ENCODE measurements at places on chromosomes 7 and 10. TPM values are rescaled to one million over a fixed set of nuclear protein-coding genes. Genes with fewer than 3 reads are reported as not detected.

SFRP4 gene
- total RNA-seq, result not detected

CALHM1 gene
- total RNA-seq, result not detected

PRTFDC1 gene
- total RNA-seq, result 0.39 TPM

GARS1 gene
- total RNA-seq, result 119 TPM

CUL1 gene
- 23.9 TPM for total RNA-seq

GRM3 gene
- not detected for total RNA-seq

SEMA3E gene
- not detected for total RNA-seq

TBX20 gene
- total RNA-seq, result not detected

STAG3 gene
- total RNA-seq, result 6.3 TPM

LAMB4 gene
- total RNA-seq, result 0.46 TPM

Data from CD8-positive, alpha-beta T cell (primary cell).